Stimulated activated CD8-positive, alpha-beta memory T cell treated with anti-CD3 and anti-CD28 coated beads, Interleukin-4, amount 100 ng/mL, for 1 hour (primary cell): ENCODE measurements at places on chromosomes 13 and 19.

DNA sequence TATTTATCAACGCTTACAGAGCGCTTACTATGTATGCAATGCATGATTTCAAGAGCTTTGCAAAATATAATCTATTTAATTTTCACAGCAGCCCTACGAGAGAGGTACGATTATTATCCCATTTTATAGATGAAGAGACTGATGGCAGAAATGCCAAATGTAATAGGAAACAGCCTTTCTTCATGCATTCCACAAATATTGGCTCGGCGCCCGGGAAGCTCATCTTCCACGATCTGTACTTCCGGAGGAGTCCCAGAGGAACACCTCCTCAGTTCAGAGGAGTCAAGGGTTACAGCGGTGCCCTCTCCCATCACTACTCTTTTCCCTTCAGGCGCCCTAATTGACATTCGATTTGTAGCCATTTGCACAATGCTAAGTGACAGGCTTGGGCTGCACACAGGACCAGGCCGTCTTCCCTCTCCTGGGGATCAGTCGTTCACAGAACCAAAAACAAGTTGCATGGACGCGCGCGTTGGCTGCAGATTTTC lies 1.1 kb upstream of the ARHGAP35 start:
- DNase-seq = no peak

GRCh38 chr13:43095771-43096719 lies 72.7 kb downstream of the DNAJC15 start:
- no peak for DNase-seq

DNA sequence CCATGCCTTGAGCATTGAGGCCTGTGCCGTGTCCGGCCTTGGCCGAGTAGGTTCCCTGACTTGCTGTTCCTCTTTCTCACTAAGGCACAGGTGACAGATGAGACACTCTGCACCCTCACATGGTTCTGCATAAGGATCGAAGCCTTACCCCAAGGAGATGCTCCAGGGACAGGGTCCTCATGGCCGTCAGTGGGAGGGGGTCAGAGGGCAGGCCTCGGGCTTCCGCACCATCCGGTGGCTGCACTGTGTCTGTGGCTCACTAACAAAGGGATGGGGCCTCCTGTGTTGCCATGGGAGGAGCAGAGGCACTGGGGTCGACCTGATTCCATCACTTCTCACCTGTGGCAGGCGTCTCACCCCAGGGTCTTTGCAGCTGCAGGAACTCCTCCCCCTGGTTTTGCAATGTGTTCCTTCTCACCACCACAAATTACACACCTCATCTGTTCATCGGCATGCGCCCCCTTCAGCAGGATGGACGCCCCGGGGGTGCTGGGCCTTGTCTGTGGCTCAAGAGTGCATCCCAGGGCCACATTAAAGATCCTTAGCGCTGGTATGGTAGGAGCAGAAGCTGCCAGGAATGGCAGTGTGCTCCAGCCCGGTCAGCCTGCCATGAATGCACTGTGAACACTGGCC lies 113.3 kb upstream of the SOX1 start:
- DNase-seq = no peak

DNA sequence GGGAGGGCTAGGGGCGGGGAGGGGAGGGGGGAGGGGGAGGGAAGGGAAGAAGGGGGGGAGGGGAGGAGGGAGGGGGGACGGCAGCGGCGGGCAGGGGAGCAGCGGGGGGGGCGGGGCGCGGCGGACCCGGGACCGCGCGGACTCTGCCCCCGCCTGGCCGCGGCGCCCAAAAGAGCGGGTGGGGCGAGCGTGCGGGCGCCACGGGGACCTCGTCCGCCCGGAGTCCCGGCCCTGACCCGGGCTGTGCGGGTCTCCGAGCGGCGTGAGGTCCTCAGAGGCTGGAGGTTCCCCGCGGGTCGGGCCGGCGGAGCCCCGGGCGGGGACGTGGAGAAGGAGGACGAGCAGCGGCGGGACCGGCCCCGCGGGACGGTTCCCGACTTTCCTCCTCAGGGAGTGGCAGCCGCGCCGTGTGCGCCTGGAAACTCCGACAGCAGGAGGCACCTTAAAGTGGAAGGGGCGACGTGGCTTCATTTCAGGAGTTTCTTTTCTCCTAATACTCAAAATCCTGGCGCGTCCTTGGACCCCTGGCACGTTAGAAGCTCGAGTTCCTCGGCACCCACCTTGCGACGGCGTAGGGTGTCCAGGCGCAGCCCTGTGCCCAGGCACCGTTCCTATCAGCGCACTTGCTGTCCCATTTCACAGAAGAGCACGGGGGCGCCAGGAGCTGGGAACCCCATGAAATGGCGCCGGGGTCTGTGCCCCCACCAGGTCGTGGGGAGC lies 518 bp upstream of the PLPP2 start:
- no peak for DNase-seq

GRCh38 chr19:17965370-17966128 lies 1.4 kb upstream of the KCNN1 start:
- DNase-seq = no peak

- DNase-seq = no peak
Observed at GRCh38 chr13:110648146-110648819, 32.9 kb downstream of the NAXD start.

GRCh38 chr13:111217641-111218040 lies 102.5 kb downstream of the ARHGEF7 start:
- no peak for DNase-seq

DNA sequence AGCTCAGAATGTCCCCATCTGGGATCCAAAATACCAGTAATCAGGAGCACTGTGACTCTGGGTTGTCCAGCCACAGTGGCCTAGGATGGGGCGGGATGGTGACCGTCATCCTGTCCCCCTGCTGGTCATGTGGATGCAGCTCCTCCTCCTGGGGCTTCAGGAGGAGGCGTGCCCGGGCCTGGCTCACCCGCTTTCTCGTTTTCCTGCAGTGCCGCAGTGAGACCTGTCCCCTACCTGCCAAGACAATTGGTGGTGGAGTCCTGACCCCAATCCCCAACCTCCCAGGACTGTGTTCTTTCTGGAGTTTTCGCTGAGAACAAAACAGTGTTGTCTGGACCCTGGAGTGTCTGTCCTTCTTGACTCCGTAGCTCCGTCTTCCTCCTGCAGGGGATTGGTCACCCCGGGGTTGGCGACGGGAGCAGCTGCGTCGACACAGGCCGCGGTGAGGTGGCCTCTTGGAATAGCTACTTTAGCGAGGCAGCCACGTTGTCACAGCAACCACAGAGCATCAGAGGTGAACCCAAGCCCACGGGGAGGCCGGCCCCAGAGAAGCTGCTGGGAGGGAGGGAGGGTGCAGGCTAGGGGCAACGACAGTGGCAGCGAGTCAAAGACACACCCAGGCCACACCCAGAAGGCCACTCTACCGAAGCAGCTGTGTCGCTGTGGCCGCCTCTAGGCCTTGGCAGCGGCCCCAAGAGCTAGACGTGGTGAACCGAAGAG lies 10.2 kb upstream of the EMC10 start:
- no peak for DNase-seq

GRCh38 chr13:45846681-45847080 lies 4.9 kb downstream of the SIAH3 start:
- no peak for DNase-seq

DNA sequence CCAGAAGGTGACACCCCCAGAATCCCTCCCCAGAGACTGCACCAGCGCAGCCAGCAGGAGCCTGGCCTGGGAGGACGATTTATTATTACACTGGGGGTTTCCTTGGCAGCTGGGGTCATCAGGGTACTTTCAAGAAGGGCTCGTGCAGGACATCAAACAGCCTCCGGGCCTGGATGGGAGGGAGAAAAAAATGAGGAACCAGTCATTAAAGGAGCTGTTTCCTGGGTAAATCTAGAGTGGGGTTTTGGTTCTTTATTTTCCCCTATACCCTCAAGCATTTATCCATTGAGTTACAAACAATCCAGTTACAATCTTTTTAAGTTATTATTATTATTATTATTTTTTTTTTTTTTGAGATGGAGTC lies 3.1 kb downstream of the POLR1G start:
- no peak for DNase-seq

DNA sequence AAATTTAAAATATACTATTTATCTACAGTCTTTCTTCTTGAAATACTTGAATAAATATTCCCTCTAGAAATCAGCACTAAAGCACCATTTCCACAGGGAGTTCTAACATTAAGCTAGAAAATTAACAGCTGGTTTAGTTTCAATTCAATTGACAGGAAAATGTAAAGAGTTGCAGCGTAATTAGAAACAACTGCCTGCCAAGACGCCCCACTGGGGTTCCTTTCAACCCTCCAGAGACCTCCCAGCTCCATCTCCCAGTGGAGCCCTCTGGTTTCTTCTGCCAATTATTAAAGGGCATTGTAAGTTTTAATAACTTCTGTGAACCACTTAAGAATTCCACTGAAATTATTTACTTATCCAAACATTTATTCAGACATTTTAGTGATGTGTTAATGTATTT lies 4.2 kb downstream of the GJA3 start:
- no peak for DNase-seq

DNA sequence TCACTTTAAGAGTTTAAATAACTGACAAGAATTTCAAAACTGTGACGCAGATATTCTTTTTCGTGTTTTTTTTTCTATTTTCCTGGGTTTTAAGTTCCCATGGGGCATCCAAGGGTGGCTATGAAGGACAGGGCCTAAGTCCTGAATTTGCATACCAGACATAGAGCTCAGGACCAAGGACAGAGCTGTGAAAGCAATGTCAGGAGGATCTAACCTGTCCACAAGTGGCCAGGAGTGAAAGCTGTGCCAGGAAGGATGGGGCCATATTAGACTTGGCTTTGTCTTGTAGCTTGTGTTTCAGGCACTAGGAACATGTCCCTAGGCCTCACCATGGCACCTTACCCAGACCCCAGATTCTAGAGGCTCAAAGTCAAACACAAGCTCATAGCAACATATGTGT lies 289.4 kb upstream of the MIR17HG start:
- no peak for DNase-seq

DNA sequence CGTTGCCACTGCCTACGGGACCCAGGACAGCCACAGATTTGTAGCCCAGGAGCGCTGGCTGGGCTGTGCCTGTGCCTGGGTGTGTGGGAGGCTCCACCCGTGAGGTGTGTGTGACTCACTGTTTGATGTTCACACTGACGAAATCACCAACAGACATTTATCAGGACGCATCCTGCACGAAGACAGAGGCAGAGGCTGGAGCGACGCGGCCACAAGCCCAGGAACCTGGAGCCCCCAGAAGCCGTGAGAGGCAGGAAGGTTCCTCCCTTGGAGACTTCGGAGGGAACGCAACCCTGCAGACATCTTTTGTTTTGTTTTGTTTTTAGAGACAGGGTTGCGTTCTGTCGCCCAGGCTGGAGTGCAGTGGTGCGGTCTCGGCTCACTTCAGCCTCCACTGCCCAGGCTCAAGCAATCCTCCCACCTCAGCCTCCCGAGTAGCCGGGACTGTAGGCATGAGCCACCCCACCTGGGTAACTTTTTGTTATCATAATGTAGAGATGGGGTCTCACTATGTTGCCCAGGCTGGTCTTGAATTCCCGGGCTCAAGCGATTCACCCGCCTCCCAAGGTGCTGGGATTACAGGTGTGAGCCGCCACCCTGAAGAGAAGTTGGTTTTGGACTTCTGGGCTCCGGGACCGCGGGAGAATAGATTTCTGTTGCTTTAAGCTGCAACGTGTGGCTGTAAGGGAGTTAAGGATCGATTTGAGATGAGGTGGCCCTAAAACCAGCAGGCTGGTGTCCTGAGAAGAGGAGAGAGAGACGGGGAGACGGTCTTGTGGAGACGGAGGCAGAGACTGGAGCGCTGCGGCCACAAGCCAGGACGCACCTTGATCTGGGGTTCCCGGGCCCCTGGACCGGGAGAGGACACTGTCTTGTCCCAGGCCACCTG lies 24.9 kb upstream of the WDR18 start:
- DNase-seq = no peak

DNA sequence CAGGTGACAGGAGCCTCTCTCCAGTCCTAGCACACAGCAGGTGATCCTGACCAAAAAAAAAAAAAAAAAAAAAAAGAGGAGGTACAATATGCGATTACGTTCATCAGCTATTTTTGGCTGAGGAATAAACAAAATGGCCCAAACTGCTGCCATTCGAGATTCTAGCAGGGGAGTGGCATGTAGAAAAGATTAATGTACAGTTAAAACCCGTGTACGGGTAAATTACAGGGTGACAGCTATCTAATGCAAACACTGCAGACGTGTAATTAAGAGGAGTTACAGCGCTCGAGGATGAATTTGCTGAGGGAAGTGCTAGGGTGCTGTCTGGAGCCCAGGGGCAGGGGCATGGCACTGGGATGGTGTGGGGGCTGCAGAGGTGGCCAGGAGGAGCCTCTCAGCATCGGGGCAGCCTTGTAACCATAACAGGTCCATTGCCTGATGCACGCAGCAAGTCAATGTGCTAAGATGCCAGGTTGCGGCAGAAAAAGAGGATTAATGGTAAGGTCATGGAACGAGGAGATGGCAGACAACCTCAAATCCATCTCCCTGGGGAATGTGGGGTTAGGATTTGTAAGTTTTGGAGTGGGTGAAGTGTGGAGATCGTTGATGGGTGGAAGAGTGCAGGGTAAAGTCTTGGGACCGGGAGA lies 17.4 kb downstream of the CHST8 start:
- DNase-seq = no peak

DNA sequence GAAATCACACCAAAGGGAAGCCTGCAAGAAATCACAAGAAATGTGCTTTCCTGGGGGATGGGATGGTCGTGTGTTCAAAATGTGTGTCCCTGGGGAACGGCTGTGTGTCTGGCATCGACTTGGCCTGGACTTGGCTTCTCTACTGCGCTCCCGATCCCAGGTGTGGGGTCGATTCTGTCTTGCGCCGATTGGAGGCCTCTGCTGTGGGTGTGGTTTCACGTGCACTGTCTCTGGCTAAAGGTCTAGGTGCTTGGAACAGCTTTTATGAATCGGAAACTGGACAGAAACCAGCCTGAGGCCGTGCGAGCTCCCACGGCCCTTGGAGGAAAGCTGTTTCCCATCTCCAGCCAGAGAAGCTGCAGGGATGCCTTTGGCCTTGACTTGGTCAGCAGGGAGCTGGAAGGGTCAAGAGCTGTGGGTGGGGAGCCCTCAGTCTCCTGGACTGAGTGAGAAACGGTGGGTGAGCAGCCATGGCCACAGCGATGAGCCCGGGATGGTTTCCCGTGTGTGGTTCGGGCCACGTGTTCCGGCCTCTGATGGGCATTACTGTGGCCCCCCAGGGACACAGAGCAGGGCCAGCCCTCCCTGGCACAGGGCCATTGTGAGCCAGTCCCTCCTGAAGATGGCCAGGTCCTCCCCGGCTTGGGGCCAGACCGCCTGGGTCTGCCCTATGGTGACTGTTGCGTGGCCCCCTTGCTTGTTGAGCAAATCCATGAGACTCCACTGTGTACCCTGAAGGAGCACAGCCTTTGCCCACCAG lies 29.7 kb downstream of the MCF2L start:
- DNase-seq = no peak

DNA sequence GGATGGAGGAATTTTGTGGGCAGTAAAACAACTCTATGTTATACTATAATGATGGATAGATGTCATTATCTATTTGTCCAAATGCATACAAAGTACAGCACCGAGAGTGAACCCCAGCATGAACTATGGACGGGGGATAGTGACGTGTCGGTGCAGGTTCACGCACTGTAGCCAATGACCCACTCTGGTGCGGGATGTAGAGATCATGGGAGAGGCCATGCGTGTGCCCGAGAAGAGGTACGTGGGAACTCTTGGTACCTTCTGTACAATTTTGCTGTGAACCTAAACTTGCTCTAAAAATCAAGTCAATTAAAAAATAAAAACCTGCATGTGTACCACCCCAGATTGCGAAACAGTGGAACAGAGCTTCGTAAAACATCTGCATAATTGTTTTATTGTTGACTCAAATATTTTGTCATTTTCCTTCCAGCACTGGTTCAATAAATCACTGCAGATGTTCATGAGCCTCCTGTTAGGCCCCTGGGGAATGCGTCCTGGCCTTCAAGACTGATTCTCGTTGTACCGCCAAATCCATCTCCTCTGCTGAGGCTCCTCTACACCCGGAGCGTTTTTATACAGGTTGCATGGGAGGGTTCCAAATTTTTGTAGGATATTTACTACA lies 30.9 kb downstream of the COL4A1 start:
- no peak for DNase-seq

GRCh38 chr19:4979211-4979807 lies 10.4 kb downstream of the KDM4B start:
- no peak for DNase-seq
